ENCODE measurements at places on chromosomes 12 and 14. TPM values are rescaled to one million over a fixed set of nuclear protein-coding genes. Genes with fewer than 3 reads are reported as not detected.

- peak overlapping the region; percentile 61 for H3K4me3 ChIP-seq
- no peak for DNase-seq
- peaks cover 67% of the 10 kb centered on the region for H3K4me1 ChIP-seq
- H3K27ac ChIP-seq = peak overlapping the region; percentile 89
- peaks cover 38% of the 10 kb centered on the region for H3K36me3 ChIP-seq
- H3K27me3 ChIP-seq = no peaks in the 10 kb centered on the region
These were observed 6.3 kb downstream of the ITGA5 start for GRCh38 chr12:54412786-54413185.

- no peak overlapping the region for H3K27ac ChIP-seq
- no peaks in the 10 kb centered on the region for H3K4me1 ChIP-seq
- H3K27me3 ChIP-seq = no peaks in the 10 kb centered on the region
- no peak for DNase-seq
- no peak overlapping the region for H3K4me3 ChIP-seq
- no peaks in the 10 kb centered on the region for H3K36me3 ChIP-seq
These were observed 266.8 kb downstream of the NEDD1 start for GRCh38 chr12:97173688-97174410.

GRCh38 chr14:94392510-94392935 lies 4.1 kb upstream of the SERPINA1 start:
- H3K36me3 ChIP-seq = no peaks in the 10 kb centered on the region
- no peak overlapping the region for H3K4me3 ChIP-seq

GRCh38 chr12:47302111-47302671 lies 222.4 kb upstream of the AMIGO2 start:
- H3K4me1 ChIP-seq = peaks cover 60% of the 10 kb centered on the region
- H3K36me3 ChIP-seq = peaks cover 36% of the 10 kb centered on the region
- no peak for DNase-seq
- H3K27me3 ChIP-seq = no peaks in the 10 kb centered on the region
- peak overlapping the region; percentile 5 for H3K4me3 ChIP-seq
- H3K27ac ChIP-seq = peak overlapping the region; percentile 75

- no peaks in the 10 kb centered on the region for H3K4me1 ChIP-seq
- H3K27ac ChIP-seq = no peak overlapping the region
- H3K36me3 ChIP-seq = no peaks in the 10 kb centered on the region
- H3K27me3 ChIP-seq = no peaks in the 10 kb centered on the region
These were observed 89.2 kb downstream of the PDZRN4 start for GRCh38 chr12:41277100-41277945.

- H3K27ac ChIP-seq = peak overlapping the region; percentile 37
- peaks cover 19% of the 10 kb centered on the region for H3K4me1 ChIP-seq
- DNase-seq = no peak
- peaks cover 22% of the 10 kb centered on the region for H3K36me3 ChIP-seq
- peaks cover 83% of the 10 kb centered on the region for H3K27me3 ChIP-seq
These were observed 2.0 kb downstream of the PAX9 start for GRCh38 chr14:36663404-36664321.

DNA sequence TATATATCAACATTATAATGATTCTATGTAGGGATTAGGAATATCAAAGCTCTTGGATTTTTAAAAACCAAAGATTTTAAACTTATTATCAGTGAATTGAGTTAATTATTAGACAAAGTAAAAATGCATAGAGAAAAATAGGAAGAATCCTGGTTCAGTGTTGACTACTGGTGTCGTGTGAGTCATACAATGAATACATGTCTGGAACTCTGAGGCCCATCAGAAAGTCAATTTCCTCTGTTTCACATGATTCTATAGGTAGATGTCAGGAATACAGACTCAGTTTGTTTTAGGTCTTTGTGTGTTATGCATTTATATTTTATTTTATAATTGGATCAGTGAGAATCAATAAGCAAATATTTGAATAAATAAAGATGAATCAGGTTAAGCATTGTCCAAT lies 84.5 kb upstream of the RTL1 start:
- DNase-seq = no peak
- H3K36me3 ChIP-seq = no peaks in the 10 kb centered on the region
- H3K27ac ChIP-seq = no peak overlapping the region
- H3K4me1 ChIP-seq = no peaks in the 10 kb centered on the region

ARID2 gene
- 49.0 TPM for total RNA-seq

DNA sequence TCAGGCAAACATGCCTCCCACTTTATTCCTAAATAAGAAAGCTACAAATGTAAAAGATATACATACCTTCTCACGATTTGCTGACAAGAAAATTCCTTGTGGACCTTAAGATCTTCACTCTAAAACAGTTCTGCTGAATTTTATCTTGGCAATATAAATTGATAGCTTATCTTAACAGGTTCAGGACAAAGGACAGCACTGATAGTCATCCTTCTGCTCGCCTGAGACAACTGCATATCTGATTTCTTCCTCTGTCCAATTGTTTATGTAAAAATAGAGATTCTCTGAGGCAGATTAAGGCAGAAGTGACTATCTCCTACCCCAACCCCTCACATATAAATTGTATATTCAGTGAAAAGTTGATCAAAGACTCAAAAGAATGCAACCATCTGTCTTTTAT lies 44.9 kb downstream of the CAPZA3 start:
- DNase-seq = no peak
- H3K4me1 ChIP-seq = no peaks in the 10 kb centered on the region
- H3K27ac ChIP-seq = no peak overlapping the region
- no peaks in the 10 kb centered on the region for H3K27me3 ChIP-seq
- no peak overlapping the region for H3K4me3 ChIP-seq

- H3K27me3 ChIP-seq = no peaks in the 10 kb centered on the region
- no peak for DNase-seq
- H3K27ac ChIP-seq = peak overlapping the region; percentile 17
These were observed 74.2 kb upstream of the TTC7B start for GRCh38 chr14:90890322-90891020.

DNA sequence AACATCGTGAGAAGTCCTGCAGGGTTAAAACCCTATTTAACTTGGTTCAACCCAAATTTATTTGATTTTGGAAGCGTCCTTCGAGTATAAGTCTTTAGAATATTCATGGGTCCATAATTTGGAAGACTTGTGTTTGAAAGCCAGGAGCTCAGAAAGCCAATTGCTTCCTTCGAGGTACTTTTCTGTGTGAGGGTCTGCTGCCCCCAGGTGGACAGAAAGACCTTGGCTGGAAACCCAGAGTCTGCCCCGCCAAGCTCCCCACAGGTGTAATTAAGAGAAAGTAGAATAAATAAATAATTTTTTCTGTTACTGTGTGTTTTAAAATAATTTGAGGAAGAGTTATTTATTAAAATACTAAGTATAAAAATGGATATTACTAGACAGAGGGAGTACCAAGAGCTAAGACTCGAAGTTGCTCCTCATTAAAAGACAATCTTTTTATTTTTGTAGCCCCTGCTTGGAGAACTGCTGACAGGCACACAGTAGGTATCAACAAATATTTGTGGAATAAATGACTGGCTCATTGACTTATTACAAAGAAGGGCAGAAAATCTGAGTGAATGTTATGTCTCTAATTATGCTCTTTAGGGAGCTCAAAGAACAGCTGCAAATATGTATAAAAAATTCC lies 105.8 kb downstream of the PAH start:
- no peaks in the 10 kb centered on the region for H3K27me3 ChIP-seq
- no peaks in the 10 kb centered on the region for H3K36me3 ChIP-seq
- no peak overlapping the region for H3K4me3 ChIP-seq
- no peak overlapping the region for H3K27ac ChIP-seq
- H3K4me1 ChIP-seq = no peaks in the 10 kb centered on the region
- DNase-seq = peak; percentile 23

DNA sequence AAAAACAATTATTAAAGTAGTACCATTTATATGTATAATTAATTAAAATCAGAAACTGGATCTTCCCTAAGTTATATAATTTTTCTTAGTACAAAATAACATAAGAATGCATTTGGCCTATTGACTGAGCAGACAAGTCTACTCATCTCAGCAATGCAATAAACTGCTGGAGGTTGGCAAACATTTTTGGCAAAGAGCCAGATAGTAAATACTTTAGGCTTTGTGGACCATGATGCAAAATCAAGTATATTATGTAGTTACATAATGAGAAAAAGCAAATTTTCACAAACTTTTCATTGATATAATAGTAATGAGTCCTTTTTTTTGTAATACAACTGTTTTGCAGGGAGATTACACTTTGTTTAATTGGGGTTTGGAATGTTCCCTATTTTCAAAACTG lies 30.9 kb downstream of the ERGIC2 start:
- no peak overlapping the region for H3K4me3 ChIP-seq
- H3K4me1 ChIP-seq = no peaks in the 10 kb centered on the region
- no peaks in the 10 kb centered on the region for H3K27me3 ChIP-seq

DNA sequence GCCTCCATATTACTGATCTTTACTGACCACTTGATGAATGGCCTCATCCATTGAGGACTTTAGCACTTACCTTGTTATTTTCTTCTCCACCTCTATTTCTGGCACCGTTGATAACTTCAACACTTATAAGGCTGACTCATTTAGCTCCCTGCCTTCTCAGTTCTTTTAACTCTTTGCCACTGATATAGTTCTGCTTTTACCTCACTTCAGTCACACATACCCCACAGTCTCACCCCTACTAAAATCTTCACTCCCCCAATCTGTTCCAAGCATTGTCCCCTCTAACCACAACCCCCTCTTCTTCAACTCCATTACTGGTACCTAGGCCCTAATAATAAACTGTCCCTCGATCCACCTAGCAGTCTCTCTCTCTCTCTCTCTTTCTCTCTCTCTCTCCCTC lies 141.0 kb downstream of the PAH start:
- H3K4me1 ChIP-seq = no peaks in the 10 kb centered on the region
- H3K36me3 ChIP-seq = no peaks in the 10 kb centered on the region
- H3K27me3 ChIP-seq = no peaks in the 10 kb centered on the region
- no peak overlapping the region for H3K27ac ChIP-seq
- DNase-seq = no peak
- H3K4me3 ChIP-seq = no peak overlapping the region

Measured in activated CD8-positive, alpha-beta T cell treated with anti-CD3 and anti-CD28 coated beads, Interleukin-2, amount 10 ng/mL, durations not matched to agents 7 days and 5 days (primary cell).